Neural crest cell (in vitro differentiated cells): ENCODE measurements at places on chromosomes 2 and 18.

GRCh38 chr2:69973335-69973735 is 11.9 kb upstream of the ASPRV1 start:
- no peak for DNase-seq

- no peak for DNase-seq
Measured at GRCh38 chr2:119723784-119724467, 35.8 kb upstream of the PTPN4 start.

GRCh38 chr2:241329669-241330615 is 14.2 kb downstream of the SEPTIN2 start:
- DNase-seq, result no peak

- DNase-seq, result no peak
Measured at GRCh38 chr2:49807689-49808088, 653.4 kb upstream of the FSHR start.

DNA sequence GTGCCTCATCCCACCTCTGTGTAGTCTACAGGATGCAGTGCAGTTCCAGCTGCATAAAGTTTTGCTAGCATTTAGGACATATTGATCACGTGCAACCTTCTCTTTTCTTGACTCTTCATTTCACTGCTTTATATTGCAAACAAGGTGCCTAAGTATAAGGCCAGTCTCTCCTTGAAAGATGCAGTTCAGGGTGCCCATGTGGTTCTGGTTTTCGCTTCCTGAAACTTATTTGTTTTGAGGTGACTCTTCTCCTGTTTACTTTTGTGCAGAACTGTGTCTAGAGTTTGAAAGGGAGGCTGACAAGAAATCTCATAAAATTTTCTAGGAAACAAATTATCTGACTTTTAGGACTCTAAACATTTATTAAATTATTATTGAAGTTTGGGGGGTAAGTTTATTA is 189.9 kb downstream of the UBE2E3 start:
- DNase-seq, result no peak

- peak; percentile 76 for DNase-seq
Measured at GRCh38 chr2:178914259-178914849, 107.1 kb upstream of the TTN start.

DNA sequence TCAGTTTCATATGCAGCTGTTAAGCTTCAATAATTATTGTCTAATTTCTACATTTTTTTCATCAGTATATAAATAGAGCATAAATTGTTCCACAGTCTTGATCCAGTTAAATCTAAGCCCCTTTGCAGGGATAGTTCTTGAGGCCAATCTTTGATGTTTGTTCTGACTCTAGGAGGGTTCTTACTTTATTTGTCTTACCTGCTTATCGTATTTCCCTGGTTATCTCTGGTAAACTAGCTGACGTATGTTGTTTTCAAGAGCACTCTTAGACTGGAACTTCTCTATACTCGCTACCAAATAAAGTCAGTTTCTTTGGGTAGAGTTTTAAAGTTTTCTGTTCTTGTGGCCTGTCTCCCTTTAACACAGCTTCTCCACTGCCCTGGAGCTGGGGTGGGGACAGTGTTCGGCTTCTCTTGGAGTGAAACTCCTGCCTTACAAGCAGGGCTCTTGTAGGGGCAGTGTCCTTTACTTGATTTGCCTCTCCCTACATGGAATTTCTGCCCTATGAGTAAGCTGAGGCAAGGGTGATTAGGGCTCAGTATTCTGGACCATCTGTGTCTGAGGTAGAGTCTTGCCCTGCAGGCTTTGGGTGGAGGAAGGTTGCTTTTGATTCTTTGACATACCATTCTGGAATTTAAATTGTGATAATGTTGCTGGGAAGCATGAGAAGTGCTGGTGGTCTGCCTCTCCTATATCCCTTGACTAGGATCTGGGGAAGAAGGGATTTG is 90.3 kb downstream of the PTPN4 start:
- no peak for DNase-seq

- DNase-seq, result no peak
Measured at GRCh38 chr18:48844271-48844670, 106.5 kb downstream of the SMAD7 start.

DNA sequence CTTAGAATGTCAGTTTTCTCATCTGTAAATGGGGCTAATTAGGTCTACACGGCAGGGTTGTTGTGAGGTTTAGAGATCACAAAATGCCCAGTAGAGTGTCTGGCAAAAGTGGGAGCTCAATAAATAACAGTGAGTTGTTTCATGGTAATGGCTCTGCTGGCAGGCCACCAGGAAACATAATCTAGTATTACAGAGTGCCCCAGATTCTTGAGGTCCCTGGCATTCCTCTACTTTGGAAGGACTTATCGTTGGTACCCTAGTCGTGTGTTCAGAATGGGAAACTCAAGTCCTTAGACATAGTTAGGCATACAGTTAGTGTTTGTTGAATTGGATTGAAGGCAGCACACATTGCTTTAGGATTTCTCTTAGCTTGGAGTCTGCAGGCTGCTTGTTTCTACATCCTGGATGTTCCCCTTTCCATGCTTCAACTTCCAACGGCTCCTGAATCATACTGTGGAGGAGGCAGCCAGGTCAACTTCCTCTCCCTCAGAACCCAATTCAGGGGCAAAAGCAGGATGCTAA is 161.5 kb upstream of the FOSL2 start:
- DNase-seq, result no peak

DNA sequence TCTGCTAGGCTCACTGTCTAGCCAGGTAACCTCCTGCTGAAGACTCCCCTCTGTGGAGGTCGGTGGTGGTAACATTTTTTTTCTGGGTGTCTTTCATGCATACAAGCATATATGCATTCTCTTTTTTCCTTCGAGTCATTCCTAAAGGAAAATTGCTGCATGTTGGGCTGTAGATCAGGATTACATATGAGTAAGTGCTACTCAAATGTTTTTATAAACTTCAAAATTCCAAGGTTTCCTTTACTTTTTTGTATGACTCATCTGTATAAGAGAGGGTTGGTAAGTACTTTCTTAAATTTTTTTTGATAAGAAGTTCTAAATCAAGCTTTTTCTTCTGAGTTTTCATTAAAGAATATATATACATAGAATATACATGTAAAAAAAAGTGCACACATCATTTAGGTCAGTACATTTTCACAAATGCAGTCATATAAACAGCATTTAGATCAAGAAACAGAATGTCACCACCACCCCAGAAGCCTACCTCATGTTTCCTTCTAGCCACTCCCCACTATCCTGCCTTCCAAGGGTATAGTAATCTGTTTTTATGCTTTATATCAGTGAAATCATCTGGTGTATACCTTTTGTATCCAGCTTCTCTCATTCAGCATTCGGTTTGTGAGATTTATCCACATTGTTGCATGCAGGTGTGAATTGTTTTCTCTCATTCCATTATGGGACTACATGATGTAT is 128.0 kb upstream of the MAP3K20 start:
- DNase-seq, result no peak

DNA sequence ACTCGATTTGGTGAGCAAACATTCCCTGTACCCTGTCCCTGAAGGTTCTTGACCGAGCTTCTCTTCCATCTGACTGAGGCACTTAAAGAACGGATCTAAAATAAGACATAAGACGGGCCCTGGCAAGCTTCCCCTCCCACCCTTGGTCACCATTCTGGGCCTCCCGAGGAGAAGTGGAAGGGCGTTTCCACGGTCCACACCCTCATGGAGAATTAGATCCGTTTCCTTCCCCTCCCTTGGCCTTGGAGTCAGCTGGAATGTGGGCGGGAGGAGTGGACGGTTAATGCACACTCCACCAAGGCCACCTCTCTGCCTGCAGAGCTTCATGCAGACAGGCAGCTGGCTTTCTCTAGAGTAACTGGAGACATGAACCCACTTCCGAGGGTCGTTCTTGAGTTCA is 257.3 kb upstream of the APCDD1 start:
- no peak for DNase-seq

DNA sequence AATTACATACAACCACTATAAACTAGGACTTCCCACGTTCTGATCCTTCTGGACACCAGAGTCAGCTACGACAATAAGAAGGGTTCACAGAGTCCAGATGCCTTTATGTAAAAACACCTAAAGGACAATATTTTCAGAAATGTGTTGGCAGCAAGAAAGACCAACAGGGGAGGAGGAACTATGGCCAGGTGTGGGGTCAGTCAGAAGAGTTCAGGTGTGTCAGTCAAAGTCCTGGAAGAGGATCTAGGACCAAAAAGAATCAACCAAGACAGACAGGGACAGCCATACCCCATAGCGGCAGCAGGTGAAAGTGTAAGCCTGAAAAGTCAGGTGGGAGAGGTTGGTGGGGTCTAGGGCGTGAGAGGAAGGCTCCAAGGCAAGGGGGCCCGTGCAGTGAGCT is 38.0 kb upstream of the YPEL5 start:
- DNase-seq, result no peak

GRCh38 chr18:42100911-42101310 is 145.9 kb downstream of the PIK3C3 start:
- no peak for DNase-seq
